ENCODE measurements at places on chromosomes 16 and 17.

- no peak for DNase-seq
Measured at GRCh38 chr16:48462106-48462740, 77.0 kb upstream of the SIAH1 start.

- DNase-seq, result no peak
Measured at GRCh38 chr16:74586948-74587347, 20.0 kb downstream of the GLG1 start.

DNA sequence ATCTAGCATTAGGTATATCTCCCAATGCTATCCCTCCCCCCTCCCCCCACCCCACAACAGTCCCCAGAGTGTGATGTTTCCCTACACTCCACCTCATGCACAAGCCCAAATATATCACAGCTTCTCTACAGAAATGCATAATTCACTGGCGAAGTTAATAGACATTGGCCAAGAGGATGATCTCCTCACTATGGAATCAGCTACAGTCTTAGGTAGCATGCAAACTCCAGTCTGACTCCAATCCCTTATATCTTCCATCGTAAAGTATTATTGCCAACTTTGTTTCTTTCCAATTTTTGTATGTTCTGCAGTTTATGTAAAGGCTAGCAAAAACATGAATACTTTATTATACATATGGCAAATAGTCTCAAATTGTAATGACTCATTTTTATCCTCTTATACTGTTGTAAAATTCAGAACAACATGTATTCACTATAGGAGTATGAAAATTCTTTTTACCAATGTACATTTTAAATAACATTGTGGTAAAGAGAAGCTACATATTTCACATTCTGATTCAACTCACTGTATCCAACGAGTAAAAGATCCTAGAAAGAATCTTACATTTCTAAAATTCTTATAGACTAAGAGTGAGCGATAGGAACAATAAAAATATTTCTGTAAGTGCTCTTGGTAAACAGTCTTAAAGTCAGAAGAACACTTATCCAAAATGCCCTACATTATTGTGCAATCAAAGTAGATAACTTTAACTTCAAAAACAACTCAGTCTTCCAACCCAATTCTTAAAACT lies 871 bp downstream of the ABCA8 start:
- DNase-seq, result no peak

GRCh38 chr17:64178011-64178825 lies 48.3 kb upstream of the ERN1 start:
- DNase-seq, result no peak

- DNase-seq, result peak; percentile 44
Measured at GRCh38 chr16:28623172-28623711, 13.4 kb upstream of the SULT1A1 start.

GRCh38 chr17:78268951-78269905 lies 37.8 kb downstream of the TMEM235 start:
- DNase-seq, result no peak

DNA sequence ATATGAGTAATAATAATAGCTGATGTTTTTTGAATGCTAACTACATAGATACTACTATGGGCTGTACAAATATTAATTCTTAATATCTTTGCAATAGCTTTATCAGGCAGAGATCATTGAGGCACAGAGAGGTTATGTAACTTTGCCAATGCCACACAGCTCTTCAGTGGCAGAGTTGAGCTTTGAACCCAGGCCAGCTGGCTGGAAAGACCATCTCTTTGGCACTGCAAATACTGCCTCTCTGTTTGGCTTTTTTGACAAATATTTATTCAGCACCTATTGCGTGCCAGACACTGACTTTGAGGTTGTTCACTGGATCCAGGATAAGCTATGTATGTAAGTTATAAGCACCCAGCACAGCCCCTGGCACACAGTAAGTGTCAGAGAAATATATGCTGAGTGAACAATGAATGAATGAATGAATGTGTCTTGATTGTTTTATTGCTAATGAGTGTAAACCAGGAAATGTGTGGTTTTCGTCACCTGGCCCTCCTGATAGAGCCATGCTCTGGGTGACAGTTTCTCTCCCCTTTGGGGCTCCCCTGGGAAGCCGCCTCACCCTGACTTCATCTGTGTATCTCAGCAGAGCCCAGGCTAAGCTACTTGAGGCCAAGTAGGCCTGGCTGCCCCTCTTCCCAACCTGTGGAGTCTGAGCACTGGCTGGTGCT lies 2.5 kb downstream of the AQP8 start:
- no peak for DNase-seq

GRCh38 chr17:37485938-37486570 lies 3.6 kb upstream of the DUSP14 start:
- no peak for DNase-seq

GRCh38 chr17:78538033-78538776 lies 39.0 kb downstream of the DNAH17 start:
- DNase-seq, result no peak

DNA sequence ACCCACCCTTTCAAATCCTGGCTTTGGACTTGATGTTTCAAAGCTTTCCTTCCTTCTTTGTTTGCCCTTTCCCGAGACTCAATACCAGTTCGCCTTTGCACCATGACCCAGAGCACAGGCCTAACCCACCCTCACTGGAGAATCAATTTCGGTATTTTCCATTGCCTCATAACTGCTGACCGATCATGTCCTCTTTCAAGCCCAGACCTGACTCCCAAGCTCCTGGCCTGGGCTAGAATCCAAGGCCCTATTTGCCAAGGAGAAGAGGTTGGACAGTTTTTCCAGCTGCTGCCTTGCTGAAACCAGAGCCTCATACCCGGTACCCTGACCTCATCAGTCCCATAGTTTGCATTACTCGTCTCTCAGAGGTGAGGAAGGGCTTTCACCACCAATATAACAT lies 35.3 kb upstream of the HELZ start:
- no peak for DNase-seq

DNA sequence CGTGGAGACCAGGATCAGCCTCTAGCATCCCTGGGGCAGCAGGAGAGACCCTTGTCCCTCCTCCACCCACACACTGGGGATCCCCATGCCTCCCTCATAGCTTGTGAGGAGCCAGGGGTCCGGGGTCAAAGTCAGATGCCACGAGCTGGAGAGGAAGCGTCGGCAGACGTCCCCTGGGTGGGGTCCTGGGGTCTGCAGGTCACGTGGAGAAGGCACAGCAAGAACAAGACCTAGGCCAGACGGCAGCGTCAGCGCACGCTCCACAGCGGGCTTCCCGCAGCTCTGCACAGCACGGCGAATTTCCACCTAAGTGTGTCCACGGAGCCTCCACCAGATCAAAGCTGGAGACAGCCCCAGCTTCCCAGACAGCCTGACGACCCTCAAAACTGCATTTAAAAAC lies 49.3 kb downstream of the SLC7A5 start:
- no peak for DNase-seq

GRCh38 chr17:81859906-81860755 lies at the start of gene P4HB:
Gene P4HB (minus strand): TSS chr17:81860535. CDS start chr17:81860471, 64 bp downstream.
- no peak for DNase-seq

DNA sequence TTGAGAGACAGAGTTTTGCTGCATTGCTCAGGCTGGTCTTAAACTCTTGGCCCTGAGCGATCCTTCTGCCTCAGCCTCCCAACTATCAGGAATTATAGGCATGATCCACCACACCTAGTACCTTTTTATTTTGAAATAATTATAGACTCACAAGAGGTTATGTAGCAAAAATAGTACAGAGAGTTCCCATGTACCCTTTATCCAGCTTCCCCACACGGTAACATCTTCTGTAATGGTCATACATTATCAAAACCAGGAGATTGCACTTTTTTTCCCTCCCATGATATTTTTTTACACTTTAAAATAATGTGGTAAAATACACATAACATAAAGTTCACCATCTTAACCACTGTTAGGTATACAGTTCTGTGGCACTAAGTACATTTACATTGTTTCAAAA lies 28.8 kb upstream of the CACNG4 start:
- no peak for DNase-seq

- peak; percentile 26 for DNase-seq
Measured at GRCh38 chr16:82229800-82230619, 60.0 kb upstream of the MPHOSPH6 start.

DNA sequence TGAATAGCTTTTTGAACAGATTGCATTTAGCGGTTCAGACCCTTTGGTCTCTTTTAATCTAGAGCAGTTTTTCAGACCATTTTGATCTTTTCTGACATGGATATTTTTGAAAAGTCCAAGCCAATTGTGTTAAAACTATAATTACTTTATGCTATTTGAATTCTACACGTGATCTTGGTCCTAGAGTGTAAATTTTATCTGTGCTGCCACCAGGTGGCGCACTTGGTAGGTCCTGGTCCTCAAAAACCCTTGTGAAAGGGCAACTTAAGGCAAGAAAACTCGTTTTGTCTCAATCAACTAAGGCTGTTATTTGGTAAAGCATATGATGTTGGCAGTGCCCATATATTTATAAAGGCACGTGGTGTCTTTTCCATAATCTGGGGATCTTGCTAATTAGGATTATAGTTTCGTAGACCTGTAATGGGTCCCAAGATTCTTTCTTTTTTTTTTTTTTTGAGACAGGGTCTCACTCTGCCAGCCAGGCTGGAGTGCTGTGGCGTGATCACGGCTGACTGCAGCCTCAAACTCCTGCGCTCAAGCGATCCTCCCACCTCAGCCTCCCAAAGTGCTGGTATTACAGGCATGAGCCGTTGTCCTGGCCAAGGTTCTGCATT lies 43.9 kb upstream of the TEX2 start:
- DNase-seq, result peak; percentile 63

DNA sequence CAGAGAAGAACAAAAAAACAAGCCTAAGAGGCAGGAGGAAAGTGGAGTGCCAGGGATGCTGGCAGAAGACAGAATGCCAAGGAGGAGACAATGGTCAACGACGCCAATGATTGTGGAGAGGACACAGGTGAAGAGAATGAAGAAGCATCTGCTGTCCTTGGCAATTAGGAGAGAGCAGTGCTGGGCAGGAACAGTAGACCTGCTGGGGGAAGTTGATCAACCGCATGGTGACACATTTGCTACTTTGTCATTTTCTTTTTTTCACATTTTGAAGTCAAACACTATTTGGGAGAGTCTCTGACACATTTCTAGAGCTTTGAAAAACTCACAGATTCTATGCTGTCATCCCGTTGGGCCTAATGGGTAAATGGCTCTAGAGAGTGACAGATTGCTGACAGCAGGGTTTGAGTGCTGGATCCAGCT lies 1.1 kb upstream of the PIK3R6 start:
- DNase-seq, result no peak

- DNase-seq, result no peak
Measured at GRCh38 chr17:72498364-72499210, 377.8 kb downstream of the SOX9 start.

- DNase-seq, result peak; percentile 34
Measured at GRCh38 chr17:47649972-47650524, 329 bp downstream of the KPNB1 start.

- no peak for DNase-seq
Measured at GRCh38 chr16:83769397-83770008, 38.3 kb upstream of the HSBP1 start.

DNA sequence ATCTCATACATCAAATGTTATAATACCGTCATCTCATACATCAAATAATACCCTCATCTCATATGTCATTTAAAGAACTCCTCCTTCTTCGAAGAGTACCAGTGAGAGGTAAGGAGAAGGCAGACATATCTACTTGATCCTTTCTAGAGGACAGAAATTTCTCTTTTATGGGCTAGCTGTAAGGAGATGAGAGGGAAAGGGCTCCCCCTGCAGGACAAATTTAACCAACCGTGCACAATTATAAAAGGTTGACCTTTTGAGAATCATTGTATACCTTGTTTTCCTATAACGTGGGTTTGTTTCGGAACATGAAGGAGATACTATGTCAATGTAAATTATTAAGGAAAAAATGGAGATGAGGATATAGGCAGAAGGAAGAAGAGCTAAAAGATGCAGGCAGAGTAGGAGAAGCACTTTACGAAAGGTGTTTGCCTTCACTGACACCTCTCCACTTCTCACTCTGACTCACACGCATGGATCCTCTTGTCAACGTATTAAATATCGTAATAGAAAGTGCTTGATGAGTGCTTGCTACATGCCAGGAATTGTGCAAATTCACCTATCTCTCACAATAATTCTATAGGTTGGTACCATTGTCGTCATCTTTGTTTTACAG lies 465.9 kb upstream of the ERCC4 start:
- no peak for DNase-seq

- no peak for DNase-seq
Measured at GRCh38 chr17:39194089-39194984, 3.1 kb downstream of the CACNB1 start.

DNA sequence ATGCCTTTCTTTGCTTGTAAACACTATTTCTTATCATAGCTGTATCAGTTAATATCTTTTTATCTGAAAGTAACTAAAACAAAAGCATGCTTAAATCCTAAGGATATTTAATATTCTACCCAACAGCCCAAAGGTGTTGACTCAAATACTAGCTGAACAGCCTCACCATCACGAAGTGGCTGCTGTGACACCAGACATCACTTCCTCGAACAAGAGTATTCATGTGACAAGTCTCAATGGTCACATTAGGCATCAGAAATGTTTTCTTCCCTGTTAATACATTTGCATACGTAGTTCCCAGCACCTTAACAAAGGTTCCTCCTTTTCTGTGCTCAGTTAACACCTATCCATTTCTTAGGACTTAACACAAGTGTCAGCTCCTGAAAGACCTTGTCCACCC lies 193.8 kb upstream of the DYNLRB2 start:
- no peak for DNase-seq

DNA sequence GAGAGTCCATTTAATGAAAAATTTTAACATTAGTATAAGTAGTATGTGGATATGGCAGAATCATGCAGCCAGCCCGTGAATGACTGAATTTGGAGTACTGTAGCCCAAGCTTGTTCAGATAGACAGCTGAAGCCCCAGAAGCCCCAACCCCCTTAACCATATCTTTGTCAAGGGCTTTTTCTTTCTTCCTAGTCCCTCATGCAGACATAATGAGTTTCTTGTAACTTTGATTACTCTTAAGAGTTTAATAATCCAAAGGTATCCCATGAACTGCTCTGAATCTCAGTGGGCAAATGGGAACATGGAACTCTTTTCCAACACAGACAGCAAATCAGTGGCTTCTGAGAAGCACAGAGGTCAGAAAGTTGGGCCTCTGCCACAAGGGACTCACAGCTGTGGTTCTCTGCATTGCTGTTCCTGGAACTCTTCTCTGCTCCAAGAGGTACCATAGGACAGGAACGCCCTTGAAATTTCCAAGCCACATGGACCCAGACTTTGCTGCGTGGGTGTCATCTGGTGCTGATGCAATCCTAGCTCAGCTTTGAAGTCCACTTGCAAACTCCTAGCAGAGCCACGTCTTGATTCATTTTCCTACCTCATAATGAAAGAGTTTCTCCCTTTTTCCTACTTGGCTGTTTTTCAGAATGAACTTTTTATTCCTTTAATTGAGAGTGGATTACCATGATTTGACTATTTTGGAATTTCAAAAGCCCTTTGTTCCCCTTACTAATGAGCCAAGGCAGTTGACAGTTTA lies 18.1 kb downstream of the LYRM1 start:
- DNase-seq, result no peak

Data from activated gamma-delta T cell treated with anti-CD3 and anti-CD28 coated beads, Interleukin-2, amount 50 U/mL, for 16 hours (primary cell).